ENCODE measurements at places on chromosomes 7 and 10.

DNA sequence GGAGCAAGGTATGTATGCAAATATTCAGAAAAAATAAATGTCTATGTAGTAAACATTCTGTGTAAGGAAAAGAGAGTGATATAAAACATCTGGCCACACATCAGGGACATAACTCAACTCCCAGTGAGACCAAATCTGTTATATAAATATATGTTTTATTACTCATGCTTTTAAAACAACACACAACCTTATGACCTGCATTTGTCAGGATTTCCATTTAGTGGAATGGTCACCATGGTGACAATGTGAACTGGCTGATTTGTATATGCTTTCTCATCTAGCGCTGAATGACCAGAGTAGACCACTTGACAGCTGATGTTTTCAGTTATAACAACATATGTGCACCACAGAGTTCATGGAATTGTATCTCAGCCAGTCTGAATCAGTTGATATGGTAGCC lies 551.7 kb downstream of the HTR7 start:
- no peak for DNase-seq

DNA sequence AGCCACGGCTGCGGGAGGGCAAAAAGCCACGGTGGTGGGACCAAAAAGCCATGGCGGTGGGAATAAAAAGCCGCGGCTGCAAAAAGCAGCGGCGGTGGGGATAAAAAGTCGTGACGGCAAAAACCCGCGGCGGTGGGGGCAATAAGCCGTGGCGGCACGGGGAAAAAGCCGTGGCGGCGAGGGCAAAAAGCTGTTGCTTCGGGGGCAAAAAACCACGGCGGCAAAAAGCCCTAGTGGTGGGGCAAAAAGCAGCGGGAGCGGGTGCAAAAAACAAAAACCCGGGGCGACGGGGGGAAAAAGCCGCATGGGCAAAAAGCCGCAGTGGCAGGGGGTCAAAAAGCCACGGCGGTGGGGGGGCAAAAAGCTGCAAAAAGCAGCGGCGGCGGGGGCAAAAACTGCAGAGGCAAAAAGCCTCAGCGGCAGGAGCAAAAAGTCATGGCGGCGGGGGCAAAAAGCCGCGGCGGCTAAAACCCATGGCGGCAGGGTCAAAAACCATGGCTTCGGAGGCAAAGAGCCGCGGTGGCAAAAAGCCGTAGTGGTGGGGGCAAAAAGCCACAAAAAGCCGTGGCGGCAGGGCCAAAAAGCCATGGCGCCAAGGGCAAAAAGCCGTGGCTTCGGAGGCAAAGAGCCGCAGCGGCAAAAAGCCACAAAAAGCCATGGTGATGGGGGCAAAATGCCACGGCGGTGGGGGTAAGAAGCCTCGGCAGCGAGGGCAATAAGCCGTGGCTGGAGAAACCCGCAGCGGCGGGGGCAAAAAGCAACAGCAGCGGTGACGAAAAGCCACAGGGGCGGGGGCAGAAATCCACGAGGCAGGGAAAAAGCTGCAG lies 525.8 kb downstream of the ZNF33B start:
- no peak for DNase-seq

DNA sequence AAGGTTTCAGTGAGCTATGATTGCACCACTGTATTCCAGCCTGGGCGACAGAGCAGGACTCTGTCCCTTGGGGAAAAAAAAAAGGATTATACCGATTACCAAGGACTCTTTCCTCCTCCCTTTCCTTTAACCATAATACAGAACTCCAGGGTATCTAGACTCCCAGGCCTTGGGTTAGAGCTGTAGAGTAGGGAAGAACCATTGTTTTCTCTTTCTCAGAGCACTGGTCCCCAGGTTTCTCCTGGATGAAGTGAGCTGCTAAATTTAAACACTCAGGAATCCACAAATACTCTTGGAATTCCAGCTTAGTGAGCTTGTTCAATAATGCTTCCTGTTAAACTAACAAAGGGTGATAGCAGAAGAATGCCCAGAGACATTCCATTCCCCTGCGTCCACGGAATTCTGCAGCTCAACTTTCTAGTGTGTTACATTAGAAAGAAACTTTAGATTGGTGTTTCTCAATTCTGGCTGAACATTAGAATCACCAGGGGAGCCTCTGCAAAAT lies 14.6 kb upstream of the RPEL1 start:
- DNase-seq = no peak

DNA sequence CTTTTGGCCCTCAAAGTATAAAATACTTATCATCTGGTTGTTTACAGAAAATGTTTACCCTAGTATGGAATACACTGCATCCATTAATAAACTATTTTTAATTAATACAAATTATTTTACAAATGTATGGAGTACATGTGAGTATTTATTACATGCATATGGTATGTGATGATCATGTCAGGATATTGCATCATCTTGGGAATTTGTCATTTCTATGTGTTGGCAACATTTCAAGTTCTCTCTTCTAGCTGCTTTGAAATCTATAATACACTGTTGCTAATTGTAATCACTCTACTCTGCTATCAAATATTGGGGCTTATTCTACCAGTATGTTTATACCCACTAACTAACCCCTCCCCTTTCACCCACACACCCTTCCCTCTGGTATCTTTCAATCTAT lies 103.9 kb upstream of the THSD7A start:
- DNase-seq = no peak

- no peak for DNase-seq
Measured at GRCh38 chr7:148975896-148976295, 52.4 kb downstream of the PDIA4 start.

DNA sequence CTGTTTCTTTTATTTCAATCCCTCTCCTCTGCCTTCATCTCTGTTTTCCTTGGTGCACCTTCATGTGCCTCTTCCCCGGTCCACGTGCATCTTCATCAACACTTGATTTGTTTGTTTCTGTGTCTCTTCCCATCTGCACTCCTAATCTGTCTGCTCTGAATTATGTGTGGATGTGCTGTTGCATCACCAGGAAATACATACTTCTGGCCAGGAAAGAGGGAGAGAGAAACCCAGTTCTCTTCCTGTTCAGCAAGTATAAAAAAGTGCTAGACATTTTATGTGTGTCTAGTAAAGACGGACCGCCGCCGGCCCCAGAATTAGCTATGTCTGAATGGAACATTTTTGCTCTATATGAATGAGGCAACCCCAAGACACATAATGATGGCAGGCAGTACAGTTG lies 93.8 kb downstream of the CALD1 start:
- no peak for DNase-seq

DNA sequence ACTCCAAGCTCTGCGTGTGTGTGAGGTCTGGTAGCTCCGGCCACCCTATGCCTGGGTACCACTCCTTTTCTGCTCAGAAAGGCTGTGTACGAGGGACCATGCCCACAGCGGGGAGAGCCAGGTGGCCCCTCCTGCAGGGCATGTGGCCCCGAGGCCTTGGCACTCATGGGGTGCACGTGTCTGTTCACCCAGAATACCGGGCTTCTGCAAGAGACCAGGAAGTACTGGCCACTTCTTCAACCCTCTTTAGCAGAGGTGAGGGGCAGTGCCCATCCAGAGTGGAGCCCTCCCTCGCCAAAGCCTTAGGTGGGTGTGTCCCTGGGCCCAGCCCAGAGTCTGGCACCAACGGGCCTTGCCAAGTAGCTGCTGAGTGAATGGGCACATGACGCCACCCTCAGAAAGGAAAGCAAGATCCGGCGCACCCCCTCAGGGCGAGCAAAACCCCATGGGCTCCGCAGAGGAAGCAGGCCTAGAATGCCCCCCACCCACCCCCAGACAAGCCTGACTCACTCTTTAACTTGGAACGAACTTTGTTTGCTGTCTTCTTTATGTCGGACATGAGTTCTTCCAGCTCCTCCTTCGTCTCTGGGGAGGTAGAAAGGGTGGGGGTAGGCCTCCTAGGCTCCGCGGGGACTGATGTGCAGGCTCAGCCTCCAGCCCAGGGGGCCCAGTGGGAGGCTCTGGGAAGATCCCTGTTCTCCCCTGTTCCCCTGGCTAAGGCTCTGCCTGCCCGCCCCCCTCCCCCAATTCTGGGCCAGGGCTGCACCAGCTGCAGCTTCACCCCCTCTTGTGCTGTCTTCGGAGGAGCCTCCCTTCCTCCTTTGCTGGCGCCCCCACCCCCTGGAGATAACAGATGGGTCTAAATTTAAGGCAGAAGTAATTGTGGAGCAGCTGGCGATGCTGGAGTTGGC lies 14.6 kb downstream of the STX1A start:
- no peak for DNase-seq

DNA sequence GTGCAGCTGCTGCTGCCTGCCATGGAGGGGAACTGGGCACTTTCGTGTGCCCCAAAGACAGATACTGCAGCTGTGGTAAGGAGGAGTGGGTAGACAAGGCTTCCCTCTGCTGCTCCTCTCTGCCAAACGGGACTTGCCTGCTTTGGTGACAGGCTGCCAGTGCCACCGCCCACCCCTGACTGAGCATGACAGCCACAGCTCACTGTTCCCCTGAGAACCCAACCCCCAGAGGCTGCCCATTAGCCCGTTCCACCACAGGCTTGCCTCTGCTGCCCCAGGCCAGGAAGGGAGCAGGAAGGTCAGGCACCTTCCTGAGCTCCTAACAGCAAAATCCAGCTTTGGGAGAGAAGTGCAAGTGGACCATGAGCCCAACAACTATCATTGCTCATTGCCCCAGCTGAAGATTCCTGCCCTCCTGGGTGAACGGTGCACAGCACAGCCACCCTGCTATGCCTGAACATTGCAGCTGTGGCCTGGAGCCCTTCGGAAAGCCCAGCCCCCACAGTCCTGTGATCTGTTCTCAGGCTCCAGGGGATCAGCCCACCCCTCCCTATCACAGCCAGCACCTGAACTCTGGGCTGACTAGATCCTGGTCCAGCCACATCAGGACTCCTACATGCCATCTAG lies 58.7 kb upstream of the ANTXRL start:
- no peak for DNase-seq

DNA sequence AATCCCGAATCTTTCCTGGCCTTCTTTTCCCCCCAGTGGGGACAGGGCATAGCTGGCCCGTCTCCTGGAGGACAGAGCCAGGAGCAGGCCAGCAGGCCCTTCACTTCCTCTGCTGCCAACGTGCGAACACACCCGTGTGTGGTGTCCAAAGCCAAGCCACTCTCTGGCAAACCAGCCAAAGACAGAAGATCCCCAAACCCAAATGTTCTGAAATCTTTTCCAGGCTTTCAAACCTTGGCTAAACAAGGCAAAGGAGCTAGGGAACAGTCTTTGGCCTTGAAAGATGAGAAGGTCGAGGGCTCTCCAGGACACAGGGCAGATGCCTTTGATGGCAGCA lies 63.0 kb downstream of the PROSER2 start:
- no peak for DNase-seq

DNA sequence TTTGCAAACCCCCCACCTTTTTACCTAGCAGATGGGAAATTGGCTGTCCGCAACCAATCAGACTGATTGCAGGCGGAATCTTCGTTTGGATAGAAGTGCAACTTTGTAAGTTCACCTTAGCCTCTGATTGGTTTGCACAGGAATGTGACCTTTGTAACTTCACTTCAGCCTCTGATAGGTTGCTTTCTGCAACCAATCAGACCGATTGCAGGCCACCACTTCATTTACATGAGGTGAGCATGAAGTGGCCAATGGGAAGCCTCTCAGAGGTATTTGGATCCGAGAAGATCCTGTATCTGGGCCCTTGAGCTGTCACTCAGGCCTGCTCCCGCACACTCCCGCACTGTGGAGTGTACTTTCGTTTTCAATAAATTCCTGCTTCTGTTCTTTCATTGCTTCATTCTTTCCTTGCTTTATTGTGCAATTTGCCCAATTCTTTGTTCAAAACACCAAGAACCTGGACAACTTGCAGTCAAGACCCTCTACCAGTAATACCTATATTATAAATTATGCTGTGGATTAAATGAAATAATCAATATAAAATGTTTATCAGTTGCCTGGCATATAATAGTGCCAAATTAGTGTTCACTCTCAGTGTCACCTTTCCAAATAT lies 491.4 kb downstream of the PLXNA4 start:
- DNase-seq = no peak

DNA sequence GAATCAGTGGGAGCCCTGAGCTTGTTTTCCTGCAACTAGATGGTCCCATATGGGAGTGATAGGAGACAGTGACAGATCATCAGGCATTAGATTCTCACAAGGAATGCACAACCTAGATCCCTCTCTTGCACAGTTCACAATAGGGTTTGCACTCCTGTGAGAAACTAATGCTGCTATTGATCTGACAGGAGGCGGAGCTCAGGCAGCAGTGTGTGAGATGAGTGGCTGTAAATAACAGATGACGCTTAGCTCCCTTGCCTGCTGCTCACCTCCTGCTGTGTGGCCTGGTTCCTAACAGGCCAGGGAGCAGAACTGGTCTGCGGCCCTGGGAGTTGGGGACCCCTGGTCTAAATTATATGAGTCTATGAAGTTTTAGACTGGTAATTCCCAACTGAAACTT lies 3.9 kb downstream of the MIOS start:
- DNase-seq = no peak

DNA sequence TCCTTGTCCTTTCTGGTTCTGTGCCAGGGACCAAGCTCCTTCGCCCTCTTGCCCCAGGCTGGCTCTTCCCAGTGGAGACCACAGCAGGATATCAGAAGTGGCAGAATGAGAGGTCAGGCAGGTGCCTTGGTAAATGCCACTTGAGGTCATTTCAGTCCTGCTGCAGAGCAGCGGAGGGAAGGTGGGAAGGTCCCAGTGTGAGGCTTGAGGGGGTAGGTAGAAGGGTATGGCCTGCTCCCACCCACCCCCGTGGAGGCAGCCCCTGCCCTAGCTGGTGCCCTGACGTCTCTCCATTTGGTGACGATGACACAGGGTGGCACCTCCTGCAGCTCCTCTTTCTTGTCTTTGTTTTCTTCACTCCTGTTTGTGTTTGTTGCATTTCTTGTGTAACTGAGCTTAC lies 538.8 kb downstream of the TCERG1L start:
- DNase-seq = no peak

GRCh38 chr7:127769696-127770400 lies 117.9 kb downstream of the SND1 start:
- DNase-seq = no peak

GRCh38 chr7:44108768-44109750 lies 4.9 kb downstream of the AEBP1 start:
- no peak for DNase-seq

DNA sequence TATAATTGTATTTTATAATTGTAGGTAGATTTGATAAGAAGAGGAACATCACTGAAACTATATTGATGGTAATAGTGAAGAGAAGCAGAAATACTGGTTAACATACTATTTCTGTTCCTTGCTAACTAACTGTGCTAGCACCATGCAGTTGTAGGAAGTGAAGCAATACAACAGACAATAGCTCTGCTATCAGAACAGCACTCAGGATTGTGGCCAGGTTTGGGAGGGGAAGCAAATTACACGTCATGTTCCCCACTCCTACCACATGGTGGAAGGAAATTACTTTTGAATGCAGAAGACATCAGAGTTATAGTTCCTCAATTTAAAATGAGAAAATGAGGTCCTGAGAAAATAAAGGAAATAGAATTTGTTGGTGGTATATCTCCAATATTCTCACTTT lies 151.1 kb downstream of the DGKB start:
- DNase-seq = no peak

Data from NCI-H1092 (cell line).